ENCODE measurements at places on chromosomes 5 and 9. TPM values are rescaled to one million over a fixed set of nuclear protein-coding genes. Genes with fewer than 3 reads are reported as not detected.
A peak's percentile ranks its signal among the peaks of the same experiment; 100 is the strongest.

PCDHA5 gene
- 0.05 TPM for total RNA-seq

PCDHA9 gene
- total RNA-seq: 0.07 TPM

LRRC19 gene
- total RNA-seq: not detected

PLPP7 gene
- total RNA-seq: 0.27 TPM

PSAT1 gene
- 84.5 TPM for total RNA-seq

INSL4 gene
- total RNA-seq: not detected

DNA sequence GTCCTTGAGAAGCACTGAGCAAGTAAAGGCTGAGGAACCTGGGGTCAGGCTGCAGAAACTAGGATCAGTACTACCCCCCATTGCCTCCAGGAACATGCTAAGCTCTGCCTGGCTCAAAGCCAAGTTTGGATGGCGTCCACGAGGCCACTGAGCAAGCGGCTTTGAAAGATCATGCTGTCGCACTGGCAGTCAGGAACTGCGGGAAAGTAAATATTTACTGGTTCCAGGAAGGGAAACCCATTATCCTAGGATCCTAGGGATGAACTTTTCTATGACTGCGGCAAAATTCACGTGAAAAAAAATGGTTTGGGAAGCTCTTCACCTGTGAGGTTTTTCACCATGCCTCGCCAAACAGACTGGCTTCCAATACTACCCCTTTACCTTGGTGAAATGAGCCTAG is 75.3 kb upstream of the PJA2 start:
- DNase-seq: peak; percentile 38

DNA sequence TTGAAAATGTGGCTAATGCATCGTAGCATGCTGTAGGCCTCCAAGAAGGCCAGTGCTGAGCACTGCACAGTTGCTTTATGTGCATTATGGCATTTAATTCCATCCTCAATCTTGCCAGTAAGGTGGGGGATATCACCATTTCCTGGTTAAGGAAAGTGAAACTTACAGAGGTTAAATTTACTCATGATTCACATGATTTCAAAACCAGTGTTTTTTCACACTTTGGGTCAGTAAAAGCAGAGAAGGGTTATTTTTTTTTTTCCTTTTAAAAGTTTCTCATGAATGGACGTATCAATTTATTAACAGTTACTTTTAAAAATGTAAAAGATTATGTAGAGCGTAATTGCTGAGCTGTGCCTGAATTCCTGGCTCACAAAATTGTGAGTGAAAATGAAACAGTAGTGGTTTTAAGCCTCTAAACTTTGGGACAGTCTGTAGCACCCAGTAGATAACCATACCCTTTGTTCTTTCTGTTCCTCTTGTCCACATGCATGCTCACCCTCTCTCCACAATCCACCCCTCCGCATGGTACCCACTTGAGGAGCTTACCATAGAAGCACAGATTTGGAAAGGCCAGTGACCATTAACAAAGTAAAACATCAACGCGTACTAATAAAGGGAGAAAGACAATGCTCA is 21.2 kb downstream of the MAST4 start:
- no peak for DNase-seq

DNA sequence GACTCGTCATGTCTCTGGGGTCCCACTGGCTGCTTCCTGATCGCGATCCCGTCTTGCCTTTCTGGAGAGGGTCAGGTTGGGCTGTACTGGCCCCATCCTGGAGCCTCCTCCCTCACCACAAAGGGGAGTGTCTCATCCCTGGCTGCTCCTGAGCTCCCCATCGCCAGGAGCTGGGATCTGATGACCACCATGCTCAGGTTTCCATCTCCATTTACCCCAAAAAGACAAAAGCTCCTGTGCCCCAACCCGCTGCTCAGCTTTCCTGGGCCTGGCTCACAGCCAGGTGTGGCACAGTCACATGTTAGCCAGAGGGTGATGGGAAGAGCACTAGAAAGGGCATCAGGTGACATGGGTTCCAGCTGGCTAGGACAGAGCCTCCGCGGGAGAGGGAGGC is 47.3 kb upstream of the CDKN2AIPNL start:
- DNase-seq: no peak

DNA sequence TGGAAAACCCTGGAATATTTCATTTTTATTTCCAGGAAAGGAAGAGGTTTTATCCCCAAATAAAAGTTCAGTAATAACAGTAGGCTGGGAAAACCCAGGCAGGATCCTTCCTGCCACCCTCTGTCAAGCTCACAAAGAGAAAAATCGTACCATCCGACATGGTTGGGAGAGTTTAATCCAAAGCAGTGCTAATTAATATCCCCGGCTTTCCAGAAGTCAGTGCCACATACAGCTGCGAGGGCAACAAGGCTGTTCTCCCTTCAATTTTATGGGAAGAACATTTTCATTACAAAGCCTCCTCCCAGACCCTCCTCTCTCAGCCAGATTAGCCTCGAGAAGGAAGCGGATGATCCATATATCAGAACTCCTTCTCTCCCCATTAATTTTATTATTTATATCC is 95.5 kb downstream of the PAX5 start:
- peak; percentile 21 for DNase-seq

Data from lower leg skin (tissue), 4 donors.